Left forelimb (tissue), 1 donor: ENCODE measurements at places on chromosomes 3 and 15.

DNA sequence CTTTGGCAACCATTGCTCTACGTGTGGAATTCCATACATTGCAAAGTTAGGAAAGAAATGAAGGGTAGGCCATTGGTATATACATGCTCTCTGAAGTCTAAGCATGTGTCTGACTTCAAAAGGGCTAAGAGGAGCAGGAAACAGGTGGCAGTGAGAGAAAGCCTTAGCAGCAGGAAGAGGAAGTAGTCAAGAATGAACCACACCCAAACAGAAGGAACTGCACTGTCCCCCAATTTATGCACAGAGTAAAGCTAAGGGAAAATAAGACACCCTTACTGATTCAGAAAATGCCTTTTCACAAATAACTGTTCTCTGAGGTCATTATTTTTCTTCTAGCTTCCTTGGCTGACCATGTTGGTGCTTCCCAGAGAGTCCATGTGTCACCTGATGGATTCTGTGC is 575.4 kb downstream of the NTRK3 start:
- DNase-seq: no peak

DNA sequence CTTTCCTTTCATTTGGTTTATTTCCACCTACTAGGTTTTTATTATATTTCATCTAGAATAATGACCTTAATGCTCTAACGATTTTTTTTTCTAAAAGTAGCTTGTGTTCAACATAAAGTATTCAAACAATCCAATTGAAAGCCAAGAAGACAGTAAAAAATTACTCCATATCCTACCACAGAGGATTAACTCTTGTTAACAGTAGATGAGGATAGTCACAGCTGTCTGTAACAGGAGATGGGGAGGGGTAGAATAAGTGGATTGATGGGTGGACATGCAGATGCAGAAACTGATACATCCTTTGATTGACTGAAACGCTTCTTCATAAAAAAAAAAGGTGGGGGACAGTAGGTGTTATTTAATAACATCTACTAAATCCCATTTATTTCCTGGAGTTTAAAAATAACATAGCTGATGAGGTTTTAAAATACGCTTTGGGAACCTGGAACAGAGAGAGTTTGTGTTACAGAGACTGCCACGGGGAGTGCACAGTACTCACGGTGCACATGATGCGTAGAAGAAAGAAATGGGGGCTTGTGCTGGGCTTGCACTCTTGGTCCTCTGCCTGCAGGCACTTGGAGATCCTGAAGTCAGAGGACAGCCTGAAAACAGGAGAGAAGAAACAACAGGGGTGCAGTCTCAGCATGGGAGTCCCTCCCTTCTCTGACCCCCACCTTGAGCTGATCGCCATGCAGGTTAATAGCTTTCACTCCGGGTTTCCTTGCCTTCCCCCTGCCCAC is 226.7 kb downstream of the THSD4 start:
- DNase-seq: no peak

DNA sequence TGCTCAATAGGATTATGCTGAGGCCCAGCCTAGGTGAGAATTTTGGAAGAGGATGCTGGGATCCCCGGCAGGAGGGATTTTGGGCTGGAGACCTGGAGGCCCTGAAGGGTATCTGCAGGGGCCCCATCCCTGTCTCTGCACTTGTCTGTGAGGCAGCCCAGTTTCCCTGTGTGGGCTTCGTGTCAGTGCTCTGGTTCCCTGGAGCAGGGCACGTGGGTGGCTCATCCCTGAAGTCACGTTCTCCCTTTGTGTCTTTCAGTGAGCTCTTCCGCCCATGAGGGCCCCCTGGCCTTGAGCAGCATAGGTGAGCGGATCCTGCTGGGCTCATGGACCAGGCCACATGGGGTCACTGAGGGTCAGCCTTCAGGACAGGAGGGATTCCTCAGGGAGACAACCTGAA is 217.9 kb downstream of the SNRPN start:
- DNase-seq: no peak

- no peak for DNase-seq
Measured at GRCh38 chr3:194536871-194537637, 50.3 kb upstream of the ATP13A3 start.

GRCh38 chr3:123802007-123802625 is 82.0 kb downstream of the MYLK start:
- DNase-seq: no peak

GRCh38 chr3:134807189-134807588 is 12.1 kb downstream of the EPHB1 start:
- no peak for DNase-seq

DNA sequence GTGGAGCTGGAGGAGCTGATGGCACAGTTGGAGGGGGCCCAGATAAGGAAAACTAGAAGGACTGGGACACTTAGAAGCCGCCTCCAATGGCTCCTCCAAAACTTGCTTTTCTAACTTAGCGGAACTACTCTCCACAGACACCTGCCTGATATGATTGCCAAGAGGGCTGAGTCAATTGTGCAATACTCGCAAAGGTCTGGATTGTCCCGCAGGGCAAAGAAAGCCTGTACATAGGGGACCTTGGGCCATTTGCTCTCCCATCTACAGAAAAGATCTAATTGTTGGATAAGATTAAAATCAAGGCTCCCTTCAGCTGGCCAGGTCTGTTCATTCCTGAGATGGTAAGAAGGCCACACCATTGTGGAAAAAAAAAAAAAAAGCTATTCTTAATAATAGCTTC is 69.7 kb upstream of the ATP11B start:
- DNase-seq: no peak

- DNase-seq: no peak
Measured at GRCh38 chr3:169513672-169514071, 149.8 kb downstream of the MECOM start.

GRCh38 chr15:48242015-48242414 is 35.9 kb downstream of the SLC12A1 start:
- no peak for DNase-seq

GRCh38 chr3:124772081-124772831 is 42.0 kb downstream of the UMPS start:
- DNase-seq: no peak

- no peak for DNase-seq
Measured at GRCh38 chr3:127113571-127113891, 79.4 kb upstream of the PRR23E start.

DNA sequence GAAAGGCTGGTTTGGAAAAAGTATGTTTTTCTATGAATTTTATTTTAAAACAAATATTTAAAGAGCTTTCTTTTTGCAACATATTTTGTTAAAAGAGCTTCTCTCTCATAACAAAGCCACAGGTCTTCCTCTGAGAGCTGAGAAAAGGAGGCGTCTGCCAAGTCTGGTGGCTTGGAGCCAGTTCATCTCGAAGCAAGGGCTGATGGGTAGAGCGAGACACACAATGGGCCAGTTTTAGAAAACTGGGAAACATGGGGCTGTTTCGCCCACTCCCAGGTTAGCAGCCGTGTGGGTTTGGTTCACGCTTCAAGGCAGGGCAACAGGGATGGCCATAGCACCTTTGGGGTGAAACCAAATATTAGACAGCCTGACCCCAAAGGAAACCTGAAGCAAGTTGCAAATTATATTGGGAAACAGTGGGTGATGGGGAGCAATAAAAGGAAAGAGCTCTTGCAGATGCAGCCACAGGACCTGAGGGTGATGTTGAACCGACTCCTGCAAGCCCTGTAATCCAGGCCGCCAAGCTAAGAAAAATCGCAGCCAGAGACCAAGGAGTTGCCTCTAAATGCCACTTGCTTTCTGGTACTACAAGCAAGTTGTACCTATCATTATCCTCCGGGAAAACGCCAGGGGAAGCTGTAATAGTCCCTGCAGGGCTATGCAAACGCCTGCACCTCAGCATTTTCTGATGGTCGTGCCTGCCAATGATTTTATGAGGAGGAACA is 88.4 kb upstream of the GALNT15 start:
- DNase-seq: peak; percentile 79

- DNase-seq: no peak
Measured at GRCh38 chr3:141153679-141153966, 78.0 kb upstream of the PXYLP1 start.

DNA sequence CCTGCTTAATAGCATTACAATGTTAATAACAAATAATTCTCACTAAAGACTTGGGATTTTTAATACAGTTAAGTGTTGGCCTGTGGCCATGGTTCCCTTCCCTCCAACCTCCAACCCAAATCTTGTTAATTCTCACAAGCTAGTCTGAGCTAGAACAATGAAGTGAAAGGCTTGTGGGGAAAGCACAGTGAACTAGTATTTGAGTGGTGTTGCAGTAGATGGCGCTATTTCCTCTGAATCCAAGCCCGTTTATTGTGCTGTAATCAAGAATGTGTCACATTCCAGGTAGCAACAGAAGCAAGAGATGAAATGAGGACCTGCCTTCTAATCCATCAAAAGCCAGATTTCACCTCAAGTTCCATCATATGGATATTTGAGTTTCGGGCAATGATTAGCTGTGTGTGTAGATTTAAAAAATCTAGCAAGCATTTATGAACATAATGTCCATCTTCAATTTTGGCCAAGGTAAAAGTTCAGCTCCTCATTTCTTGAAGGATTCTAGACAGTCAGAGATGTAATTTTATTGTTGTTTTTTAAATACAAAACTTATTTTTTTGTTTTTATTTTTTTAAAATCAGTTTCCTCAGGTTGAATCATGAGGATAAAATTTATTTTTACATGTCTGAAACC is 160.7 kb downstream of the SQOR start:
- DNase-seq: no peak

DNA sequence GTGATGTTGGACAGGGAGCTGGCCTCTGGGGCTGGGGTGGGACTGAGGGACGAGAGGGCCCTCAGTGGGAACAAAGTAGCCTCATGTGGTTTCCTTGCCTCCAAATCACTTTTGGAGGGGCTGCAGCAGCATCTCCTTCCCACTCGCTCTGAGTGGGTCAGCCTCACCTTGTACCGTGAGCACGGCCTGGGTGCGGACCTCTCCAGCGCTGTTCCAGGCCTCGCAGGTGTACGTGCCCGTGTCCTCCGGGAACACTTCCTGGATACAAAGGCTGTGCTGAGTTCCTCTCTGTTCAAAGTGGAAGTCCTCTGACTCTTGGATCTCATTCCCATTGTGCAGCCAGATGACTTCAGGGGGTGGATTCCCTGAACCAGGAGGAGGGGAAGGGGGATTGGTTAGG is 123.7 kb upstream of the HACD2 start:
- no peak for DNase-seq

GRCh38 chr3:53236112-53236841 is 19.5 kb downstream of the TKT start:
- DNase-seq: no peak

DNA sequence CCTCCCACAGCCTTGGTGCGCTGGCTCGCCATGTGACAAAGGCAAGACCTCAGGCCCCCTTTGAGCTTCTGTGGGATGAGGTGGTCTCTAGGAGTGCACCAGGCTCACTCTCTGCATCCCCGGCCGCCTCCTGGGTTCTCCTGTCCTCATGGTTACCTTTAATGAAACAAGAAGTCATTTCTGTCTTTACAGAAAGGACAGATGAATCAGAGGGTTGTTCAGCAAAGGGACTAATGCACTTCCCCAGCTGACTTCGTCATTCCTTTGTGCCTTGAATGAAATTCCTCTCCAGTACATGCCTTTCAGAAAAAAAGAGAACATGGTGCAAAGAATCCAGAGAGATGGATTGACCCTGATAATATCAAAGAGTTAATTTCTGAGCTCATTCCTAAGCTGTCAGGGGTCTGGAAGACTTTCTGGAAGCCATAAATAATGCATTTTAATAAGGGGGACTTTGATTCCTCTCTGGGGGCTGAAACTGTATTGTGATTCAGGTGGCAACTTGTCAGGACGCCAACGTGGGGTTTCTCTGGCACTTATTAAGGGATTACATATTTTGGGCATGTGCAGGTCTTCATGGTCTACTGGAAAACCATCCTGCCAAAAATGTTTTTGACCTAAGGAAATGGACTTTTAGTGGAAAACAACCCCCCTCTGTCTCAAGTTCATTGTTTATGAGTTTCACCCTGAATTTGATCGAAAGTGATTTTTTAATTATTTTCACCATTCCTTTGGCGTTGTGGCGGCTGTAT is 122.7 kb downstream of the FBLN2 start:
- no peak for DNase-seq

DNA sequence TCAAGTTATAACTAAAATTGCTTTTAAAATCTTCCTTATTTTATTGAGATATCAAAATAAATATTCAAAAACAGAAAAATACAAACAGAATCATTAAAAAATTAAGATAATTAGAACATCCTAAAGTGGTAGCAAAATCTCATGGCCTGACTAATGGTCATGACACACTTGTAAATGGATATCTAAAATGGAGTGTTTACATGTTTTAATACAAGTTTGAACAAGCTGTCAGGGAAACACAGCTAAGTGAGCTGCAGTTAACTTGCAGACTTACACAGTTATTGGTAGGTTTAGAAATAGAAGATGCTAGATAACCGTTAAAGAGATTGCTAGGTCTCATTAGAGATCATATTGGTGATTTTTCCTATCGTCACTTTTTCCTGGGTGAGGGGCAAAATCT is 242.3 kb downstream of the LPP start:
- DNase-seq: no peak
